ENCODE measurements at places on chromosomes 11 and 22. TPM values are rescaled to one million over a fixed set of nuclear protein-coding genes. Genes with fewer than 3 reads are reported as not detected.

ZNF280B gene
- 0.18 TPM for total RNA-seq

- DNase-seq: no peak
Observed at GRCh38 chr11:82718821-82719220, 14.8 kb downstream of the FAM181B start.

CD248 gene
- 552 TPM for total RNA-seq

GRCh38 chr22:18974477-18975180 lies 38.5 kb upstream of the PRODH start:
- DNase-seq: no peak

DNA sequence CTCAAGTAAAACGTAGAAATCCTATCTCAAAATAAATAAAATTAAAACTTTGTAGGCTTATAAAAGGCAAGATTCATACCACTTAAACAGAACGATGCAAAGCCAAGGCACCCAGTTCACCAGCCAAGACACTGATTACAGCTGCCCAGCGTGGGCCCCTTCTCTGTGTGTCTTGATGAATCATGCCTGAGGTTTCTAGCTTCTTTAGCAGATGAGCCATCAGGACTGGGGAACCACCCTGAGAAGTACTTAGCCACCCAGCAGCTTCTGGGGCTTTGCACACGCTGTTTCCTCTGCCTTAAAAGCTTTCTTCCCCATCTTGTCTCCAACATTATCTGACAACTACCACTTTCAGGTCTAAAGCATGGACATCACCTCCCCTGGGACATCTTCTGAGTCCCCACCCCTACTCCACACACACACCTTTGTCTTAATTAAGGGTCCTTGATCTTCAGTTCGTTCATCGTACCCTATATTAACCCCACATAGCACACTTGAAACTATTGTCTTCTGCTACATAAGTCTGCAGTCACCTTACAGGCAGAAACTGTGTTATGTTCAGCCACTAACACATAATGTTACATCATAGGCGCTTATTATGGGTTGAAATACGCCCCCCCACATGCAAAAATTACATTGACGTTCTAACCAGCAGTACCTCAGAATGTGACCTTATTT lies 8.7 kb upstream of the LAYN start:
- peak; percentile 88 for DNase-seq

- no peak for DNase-seq
Observed at GRCh38 chr11:58958500-58958899, 19.2 kb downstream of the GLYATL1 start.

DNA sequence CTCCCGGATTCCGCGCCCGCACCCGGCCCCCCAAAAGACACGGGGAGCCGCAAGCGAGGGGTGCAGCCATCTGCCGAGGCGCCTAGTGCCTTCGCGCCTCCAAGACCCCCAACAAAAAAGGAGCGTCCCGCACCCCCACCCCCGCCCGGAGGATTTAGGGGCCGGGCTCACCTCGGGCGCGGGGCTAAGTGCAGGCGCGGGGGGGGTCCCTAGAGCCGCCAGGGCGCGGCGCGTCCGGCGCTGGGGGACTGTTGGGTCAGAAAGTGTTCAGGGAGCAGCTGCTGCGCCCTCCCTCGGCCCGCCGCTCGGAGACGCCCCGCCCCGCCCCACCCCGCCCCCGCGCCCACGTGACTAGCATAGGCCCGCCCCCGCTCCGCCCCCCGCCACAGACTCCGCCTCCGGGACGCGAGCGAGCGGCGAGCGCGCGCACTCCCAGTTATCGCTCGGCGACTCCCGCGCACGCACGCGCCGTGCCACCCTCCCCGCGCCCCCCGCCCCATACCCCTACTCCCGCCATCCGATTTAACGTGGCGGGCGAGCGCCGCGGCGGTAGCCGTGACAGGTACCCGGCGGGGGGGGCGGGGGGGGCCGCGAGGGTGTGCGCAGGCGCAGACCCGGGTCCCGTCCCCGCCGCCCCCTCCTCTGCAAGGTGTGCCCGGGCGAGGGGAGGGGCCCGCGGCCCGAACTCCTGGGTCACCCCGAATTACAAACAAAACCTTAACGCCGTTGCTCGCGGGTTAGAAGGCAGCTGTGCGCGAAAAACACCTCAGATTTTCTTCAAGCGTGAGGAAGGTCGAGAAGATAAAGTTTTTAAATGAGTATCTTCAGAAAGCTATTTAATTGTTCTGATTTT lies 56.2 kb downstream of the KCNJ4 start:
- DNase-seq: peak; percentile 37

- DNase-seq: no peak
Observed at GRCh38 chr11:102927624-102927990, 27.9 kb downstream of the MMP13 start.

- DNase-seq: no peak
Observed at GRCh38 chr11:75527130-75527529, 1.4 kb upstream of the GDPD5 start.

DNA sequence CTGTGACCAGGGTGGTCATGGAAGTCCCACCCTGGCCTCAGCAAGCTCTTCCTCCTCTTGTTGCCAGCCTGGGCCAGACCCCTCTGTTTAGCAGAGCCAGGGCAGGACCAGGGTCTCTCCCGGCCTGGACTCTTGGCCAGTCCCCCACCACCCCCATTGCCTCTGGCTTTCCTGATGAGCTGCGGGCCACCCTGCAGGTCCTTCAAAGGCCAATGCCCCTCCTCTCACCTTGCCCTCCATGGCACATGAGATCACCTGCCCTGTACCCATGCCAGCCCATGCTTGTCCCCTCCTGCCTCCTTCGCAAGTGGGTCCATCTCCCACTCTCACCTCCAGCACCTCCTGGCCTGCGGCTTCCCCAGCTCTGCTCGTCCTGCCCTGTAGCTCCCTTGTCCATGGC lies 10.4 kb downstream of the FADS2 start:
- no peak for DNase-seq

DNA sequence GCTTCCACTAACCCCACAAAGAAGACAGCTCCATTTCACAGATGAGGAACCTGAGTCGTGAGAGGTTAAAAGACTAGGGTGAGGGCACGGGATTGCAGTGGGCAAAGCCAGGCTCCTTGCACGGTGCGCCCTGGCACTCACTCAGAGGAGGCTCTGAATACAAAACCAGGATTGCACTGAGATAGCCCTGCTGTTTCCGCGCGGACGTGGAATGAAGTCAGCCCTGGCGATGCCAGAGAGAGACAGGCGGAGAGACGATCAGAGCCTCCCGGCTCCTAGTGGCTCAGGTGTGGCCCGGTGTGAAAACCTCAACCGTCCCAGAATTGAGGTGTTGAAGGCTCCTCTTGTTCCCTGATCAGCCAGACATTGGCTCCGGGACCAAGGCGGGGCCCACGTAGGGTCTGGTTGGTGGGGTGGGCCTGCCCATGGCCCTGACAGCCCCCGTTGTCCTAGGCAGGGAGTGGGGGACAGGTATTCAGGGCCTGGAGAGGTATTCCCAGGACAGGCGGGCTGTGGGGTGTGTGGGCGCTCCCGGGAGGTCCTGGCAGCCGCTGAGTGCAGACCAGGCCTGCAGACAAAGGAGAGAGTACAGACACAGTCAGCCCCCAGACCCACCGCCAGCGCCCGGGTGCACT lies 43.1 kb upstream of the LINC01488 start:
- DNase-seq: no peak

DNA sequence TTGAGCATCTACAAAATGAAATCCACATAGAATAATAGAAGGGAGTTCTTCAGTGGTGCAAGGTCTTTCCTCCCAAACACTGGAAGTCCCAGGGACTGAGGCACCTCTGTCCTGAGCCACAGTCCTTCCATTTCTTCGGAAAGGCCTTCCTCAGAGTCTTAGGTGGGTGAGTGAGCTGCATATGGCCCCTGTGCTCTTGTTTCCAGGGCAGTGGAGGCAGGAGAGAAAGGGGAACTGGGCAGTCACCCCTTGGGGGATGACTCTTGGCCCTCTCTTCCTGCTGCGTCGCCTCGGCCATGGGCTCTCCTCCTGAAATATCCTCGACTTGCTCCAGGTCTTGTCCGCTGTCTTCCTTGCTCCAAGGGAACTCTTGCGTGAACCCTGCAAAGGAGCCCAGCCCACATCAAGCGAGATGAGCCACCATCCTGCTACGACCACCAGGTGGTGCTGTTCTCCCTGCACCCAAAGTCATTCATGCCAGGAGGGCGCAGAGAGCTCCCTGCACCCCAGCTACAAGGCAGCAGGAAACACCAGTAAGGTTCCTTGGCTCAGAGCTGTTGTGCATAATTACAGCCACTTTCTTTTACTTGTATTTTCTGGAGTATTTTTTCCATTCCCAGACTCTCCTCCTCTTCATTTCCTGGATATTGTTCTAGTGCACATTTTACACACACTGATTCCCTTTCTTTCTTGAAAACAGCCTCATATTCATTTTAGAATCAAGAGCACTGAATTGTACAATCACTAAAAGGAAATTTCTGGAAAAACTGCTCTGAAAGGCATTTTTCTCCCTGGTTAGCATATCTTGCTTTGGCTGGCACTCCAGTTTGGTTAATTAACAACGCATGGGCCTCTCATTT lies 397.8 kb downstream of the OPCML start:
- no peak for DNase-seq

- no peak for DNase-seq
Observed at GRCh38 chr11:95514416-95515110, 275.0 kb downstream of the FAM76B start.

DNA sequence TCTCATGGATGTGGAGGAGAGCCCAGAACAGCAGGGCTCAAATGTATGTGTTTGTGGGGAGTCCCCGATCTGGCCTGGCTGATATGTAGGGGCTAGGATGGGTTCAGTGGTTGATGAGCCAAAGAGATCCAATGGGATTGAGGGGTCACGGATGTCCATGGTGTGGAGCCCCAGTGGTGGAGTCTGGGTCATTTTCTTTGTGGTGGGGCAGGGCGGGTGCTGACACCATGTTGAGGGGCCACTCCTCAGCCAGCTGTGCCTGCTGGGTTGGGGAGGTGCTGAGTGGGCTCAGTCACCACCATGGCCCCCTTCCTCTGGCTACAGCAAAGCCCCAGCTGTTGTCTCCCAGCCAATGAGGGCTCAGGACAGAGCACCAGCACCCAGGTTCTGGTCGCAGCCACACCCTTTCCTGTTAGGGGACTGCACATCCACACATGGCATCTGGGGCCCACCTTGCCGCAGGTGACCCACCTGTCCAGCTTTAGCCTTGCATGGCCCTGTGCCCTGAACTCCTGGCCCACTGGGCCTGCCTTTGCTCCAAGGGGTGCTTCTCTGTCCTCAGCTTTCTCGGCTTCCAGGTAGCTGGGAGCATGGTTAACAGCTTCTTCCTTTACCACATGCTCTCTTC lies 3.2 kb upstream of the GNAZ start:
- DNase-seq: no peak

GRCh38 chr22:22684580-22685561 lies 40.5 kb downstream of the GGTLC2 start:
- peak; percentile 35 for DNase-seq

DNA sequence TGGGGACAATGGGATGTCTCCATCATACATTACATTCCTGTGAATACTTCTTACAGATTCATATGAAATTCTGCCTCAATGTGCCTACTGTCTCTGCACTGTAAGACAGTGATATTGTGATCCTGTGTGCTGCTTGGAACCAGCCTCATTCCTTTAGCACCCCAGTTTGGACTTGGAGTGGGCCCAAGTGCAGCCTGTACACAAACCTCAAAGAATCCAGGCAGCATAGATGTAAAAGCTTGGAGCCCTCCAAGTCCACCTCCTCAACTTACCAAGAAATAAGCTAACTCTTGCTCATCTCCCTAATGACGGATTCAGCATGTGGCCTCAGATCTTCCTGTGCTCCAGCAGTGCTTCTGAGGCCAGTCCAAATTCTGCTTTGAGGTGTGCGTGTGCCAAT lies 24.4 kb downstream of the GRAP2 start:
- no peak for DNase-seq

HBE1 gene
- total RNA-seq: not detected

PNPLA5 gene
- not detected for total RNA-seq

DNA sequence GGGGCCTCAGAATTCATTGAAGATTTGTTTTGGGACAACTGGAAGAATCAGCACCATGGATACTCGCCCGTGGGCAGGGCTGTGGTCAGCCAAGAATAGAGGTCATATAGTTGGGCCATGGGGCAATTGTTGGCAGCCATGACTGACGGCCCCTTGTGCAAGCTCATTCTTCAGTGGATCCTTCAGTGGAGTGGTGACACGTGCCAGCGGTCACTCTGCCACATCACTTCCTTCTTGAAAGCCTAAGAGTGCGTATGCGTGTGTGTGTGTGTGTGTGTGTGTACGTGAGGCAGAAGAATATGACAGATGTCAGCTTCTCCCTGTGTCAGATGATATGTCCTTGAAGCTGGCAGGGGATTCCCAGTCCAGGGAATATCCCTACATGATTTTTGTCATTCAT lies 1.8 kb upstream of the IL18BP start:
- no peak for DNase-seq

GNB1L gene
- total RNA-seq: 8.0 TPM

- DNase-seq: no peak
Observed at GRCh38 chr11:112016088-112016764, 9.0 kb upstream of the DLAT start.

GRCh38 chr11:120031612-120032600 lies 106.0 kb downstream of the TRIM29 start:
- no peak for DNase-seq

- DNase-seq: peak; percentile 8
Observed at GRCh38 chr22:32617271-32617670, 142.7 kb downstream of the FBXO7 start.

LRRC4C gene
- total RNA-seq: not detected

DNA sequence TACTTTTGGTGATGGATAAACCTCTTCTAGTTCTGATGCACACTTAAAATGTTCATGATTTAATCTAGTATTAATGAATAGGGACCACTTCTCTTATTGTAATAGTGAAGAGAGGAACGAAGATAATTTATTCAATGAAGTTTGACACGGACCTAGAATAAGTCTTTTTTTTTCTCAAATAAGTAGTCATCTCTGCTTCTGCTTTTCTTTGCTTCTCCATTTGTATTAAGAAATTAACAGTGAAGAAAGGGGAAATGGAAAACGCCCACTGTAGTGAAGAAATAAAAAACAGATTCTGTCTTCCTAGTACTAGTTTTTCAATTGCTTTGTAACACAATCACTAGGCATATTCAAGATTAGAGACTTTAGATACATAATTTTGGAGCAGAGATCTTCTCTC lies 73.0 kb downstream of the CD44 start:
- no peak for DNase-seq

- DNase-seq: no peak
Observed at GRCh38 chr11:44418456-44418830, 108.5 kb upstream of the ALX4 start.

TPH1 gene
- total RNA-seq: not detected

SLN gene
- total RNA-seq: not detected

PATE4 gene
- not detected for total RNA-seq

DNA sequence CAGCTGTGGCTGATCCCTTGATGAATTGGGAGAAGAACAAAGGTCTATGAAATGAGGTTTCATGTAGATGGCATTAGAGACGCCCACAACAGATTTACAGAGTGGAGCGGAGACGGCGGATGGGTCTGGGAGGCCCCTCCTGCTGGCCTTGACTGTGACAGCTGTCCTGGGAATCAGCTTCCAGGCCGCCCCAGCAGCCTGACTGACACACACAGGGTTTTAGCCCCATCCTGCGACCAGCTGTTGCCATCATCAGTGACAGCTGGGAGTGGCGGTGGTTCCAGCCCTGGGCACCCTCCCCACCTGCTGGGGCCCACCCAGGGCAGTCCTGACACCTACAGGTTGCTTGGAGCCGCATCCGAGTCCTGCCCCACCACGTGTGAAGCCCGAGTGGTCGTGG lies 64.0 kb upstream of the PPP6R3 start:
- DNase-seq: no peak

GRCh38 chr11:134139873-134140331 lies 71.0 kb downstream of the JAM3 start:
- DNase-seq: peak; percentile 71
